ENCODE measurements at places on chromosomes 2 and 18.

DNA sequence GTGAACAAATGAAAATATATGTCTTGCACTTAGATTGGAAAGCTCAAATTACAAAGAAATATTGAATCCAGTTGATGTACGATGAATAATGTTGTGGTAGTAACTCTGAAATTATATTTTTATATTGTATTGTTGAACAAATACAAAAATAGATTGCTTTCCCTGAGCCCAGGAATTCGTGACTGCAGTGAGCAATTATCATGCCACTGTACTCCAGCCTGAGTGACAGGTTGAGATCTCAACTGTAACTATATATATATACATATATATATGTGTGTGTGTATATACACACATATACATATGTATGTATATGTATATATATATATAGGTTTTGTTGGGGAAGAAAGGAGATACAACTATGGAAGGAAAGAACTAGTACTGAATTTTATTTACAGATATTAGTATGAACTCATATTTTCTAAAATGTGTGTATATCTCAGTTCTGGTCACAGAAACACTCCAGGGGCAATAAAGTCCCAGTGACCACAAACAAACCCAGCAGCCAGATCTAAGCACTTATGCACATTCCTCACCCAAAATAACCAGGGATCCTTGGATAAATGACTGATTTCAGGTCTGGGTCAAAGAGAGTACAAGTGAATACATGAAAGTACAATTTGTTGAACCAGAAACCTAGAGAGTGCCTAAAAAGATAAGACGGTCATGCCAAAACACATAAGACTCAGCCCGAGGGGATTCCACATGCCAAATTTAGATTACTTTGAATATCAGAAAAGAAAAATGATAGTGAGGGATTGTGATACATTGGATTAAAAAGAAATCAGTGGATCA, 146.3 kb downstream of the TMX3 start:
- no peak for DNase-seq

DNA sequence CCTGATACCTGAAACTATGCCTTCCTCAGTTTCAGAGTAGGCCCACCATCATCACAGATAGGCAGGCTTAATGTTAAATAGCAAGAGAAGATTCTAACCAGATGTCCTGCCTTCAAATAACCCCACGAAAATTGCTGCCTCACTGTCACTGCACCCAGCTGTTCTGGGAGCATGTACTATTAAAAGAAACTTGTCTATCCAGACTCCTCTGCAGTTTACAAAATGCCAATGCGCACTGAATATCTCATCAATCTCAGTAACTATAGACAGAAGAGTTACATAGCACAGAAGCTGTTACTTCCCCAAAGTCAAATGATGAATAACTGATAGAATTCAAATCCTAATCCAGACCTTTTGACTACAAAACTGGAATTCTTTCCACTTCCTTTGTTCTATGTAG, 43.9 kb downstream of the WDR75 start:
- no peak for DNase-seq

DNA sequence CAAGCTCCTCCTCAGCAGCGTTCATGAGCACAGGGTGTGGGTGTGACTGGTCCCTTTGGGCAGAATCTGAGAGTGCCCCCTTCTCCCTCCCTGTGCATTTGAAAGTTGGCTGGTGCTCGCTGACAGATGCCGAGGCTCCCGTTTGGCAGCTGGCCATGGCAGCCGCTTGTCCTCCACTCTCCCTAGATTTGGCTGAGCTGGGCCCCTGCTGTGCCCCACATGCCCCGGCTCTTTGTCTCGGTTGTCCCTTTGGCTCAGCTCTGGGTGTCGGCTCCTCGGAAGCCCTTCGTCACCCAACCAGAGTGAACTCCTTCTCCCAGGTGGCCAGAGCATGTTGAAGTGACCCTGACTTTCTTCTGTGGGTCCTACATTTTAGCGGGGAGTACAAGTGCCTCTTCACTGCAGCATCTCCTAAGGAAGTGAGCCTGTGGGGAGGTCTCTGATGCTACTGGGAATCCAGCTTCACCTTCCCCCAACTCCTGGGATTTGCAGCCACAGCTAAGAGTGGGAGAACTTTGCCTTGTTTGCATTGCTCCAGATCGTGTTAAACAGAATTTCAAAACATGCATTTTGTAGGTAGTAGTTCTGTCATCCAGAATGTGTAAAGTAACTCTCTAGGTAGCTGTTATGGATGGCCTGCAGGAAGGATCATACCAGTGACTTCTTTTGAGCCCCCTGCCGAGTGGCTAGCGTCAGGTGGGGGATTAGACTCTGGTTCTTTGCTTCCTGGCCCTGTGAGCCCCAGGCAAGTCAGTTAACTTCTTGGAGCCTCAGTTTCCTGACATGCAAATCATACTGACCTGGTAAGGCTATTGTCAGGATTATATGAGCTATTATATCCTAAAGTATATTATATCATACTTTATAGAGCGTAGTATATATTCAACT, 24.2 kb downstream of the HPCAL1 start:
- no peak for DNase-seq

DNA sequence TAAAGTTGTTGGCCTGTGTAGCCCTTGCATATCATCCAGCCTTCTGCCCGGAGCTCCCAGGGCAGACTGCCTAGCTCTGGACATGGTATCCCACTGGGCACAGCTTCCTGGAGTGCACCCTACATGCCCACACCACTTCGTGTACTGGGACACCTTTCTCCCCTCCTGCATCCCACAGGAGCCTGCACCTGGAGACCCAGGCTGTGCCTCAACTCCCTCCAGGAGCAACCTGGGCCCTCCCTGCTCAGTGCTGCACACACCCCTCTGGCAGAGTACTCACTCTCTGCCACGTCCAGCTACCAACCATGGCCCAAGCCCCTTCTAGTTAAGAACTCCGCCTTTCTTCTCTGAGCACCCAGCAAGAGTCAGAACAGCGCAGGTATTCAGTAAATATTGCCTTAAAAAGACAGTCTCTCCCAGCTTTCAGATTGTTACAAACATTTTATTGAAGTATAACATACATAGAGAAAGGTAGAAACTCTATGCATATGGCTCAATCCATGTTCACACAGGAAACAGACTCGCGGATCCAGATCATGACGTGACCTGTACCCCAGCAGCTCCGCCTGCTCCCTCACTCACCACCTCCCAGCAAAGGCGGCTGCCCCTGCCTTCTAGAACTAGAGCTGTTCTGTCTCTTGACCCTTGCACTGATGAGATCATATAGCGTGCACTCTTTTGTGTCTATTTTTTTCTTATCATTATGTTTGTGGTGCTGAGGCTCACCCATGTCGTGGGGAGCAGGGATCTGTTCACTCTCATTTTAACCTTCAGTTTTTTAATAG, 98.4 kb upstream of the MYCN start:
- DNase-seq, result no peak

DNA sequence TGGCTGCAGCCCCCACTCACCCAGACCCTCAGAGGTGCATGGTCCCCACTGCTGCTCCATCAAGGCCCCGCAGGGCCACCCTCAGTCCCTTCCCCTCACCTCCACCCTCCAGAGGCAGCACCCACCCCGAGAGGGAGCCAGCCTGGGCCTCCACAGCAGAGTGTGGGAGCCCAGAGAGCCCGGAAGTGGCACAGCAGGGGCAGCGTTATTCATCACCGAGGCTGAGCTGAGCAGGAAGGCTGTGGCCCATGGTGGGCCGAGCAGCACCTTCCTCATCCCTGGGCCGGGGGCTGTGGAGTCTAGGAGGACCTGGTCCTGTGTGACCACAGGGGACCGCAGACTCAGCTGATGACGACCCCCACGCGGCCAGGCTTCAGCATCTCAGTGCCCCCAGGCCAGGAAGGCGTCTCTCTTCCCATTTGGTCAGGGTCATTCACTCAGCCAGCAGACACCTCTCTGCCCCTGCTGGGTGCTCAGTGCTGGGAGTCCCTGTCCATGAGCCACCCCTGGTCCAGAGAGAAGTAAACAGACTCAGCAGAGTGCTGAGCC, 258.1 kb downstream of the ATAD2B start:
- DNase-seq, result no peak

DNA sequence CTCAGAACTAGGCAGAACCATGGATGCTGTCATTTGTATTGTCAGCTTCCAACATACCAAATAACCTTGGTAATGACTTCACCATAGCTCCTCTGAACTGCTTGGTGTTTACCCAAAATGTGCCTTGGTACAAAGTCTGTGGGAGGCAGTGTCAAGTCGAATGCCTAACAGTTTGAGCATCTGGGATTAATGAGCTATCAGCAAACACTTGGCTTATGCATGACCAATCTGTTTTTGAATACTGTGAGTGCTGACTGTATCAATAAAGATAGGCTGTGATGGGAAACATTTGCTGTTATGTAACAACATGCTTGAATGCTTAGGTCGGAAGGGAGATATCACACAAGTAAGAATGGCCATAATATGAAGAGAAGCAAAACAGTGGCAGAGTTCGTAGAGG, 455.4 kb downstream of the CMPK2 start:
- no peak for DNase-seq

- no peak for DNase-seq
Observed at GRCh38 chr2:96618596-96619283, 19.4 kb downstream of the KANSL3 start.

GRCh38 chr18:39685303-39685902, 2119.8 kb upstream of the CELF4 start:
- DNase-seq, result no peak

GRCh38 chr2:128714851-128715312, 396.2 kb upstream of the HS6ST1 start:
- DNase-seq, result no peak

DNA sequence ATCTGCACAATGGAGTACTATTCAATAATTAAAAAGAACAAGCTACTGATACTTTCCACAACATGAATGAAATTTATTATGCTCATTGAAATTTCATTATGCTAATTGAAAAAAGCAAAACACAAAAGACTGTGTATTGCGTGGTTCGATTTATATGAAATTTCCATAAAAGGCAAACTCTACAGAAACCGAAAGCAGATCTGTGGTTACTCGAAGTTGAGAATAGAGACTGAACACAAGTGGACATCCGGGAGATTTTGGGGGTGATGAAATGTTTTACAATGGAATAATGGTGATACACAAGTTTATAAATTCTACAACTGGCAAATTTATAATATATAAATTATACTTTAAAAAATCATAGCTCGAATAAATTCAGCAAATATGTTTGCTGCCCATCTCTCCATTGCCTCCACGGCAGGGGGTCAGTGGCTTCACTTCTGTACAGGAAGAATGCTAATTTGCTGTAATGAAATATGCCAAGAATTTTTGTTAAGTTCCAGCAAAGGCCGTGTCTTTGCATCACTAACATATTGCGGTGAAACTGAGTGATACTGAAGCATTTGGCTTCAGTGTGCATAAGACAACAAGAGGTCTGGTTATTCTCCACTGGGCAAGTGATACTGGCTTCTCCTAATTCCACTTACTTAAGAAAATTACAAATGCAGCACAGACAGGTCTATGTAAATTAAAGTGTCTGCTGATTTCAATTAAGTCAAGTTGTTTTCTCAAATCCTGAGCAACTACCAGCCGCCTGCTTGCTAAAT, 96.7 kb downstream of the TMEM163 start:
- DNase-seq, result no peak

- DNase-seq, result no peak
Observed at GRCh38 chr2:70942396-70943204, 6.9 kb downstream of the ATP6V1B1 start.

- DNase-seq, result no peak
Observed at GRCh38 chr18:49013961-49014604, 63.3 kb upstream of the SMAD7 start.

DNA sequence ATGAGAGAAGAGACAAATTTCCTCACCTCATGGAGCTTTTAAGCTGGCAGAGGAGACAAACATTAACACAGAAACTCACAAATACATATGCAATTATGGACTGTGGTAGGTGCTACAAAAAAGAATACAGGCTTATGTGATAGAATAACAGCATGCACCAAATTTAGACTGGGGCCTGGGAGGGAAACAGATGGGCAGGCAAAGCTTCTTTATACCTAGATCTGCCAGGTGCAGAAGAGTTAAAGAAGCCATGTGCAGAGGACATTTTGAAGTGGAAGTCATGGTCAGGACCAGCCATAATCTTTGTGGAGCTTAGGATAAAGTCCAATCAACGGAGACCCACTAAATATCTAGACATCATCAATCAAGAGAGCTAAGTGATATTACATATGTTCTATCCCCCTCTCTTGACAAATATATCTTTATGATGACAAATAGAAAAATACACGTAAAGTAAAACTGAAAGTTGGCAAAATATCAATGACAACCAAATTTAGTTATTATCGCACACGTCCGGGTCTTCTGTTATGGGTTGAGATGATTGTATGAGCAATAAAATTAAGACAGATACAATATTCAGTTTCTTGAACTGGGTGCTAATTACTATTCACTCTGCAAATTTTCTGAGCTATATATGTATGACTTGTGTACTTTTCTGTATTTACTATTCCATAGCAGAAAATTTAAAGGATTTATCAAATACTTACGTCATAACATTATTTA, 44.1 kb downstream of the CD28 start:
- no peak for DNase-seq

DNA sequence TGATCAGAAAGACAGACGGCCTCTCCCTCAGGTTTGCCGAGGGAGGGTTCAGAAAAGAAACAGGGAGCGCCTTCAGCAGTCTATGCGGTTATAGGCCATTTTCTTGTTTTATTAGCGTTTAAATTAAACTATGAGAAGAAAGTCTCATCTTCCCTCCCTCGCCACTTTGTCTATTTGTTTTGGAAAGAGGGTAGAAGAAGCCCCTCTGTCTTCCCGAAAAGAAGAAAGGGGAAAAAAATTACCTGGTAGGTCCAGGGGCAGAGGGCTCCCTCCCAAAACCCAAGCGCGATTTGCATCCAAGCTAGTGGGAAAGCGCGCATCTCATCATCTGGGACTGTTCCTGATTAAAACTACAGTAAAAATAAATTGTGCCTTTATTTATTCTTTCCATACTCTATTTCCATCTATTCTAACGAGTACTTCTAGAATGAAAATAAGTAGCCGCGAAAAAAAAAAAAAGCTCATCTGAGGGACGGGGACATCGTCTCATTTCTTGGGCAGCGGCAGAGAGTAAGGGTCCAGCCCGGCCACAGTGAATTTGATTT, 2.4 kb downstream of the PAX8 start:
- DNase-seq, result no peak

DNA sequence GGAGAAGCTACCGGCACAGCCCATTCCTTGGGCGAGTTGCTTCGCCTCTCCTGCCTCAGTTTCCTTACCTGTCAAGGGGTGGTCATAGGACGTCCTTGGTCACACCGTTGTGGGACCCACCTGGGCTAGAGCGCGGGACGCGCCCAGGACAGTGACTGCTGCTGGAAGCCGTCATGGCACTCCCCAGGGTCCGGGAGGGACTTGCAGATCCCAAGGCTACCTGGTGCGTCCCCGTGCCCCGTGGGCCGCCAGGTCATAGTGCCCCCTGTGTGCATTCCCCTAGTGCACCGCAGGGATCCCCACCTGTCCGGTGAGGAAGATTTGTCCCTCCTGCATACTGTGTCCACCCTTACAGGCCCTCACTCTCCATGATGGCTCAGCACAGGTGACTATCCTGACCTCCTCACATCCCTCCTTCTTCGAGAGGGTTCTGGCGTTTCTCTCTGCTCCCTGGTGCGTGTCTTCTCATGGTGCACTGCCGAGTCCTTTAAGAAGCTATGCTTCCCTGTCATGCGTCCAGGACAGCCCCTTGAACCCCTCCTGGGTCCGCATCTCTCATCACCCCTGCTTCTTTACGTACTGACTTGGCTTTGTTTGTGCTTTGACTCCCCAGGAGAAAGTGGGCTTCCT, 886 bp upstream of the STK25 start:
- DNase-seq, result no peak
